Stimulated activated CD4-positive, alpha-beta T cell treated with anti-CD3 and anti-CD28 coated beads, TNF-alpha, amount 100 ng/mL, for 1 hour (primary cell): ENCODE measurements at places on chromosomes 11 and 22.

DNA sequence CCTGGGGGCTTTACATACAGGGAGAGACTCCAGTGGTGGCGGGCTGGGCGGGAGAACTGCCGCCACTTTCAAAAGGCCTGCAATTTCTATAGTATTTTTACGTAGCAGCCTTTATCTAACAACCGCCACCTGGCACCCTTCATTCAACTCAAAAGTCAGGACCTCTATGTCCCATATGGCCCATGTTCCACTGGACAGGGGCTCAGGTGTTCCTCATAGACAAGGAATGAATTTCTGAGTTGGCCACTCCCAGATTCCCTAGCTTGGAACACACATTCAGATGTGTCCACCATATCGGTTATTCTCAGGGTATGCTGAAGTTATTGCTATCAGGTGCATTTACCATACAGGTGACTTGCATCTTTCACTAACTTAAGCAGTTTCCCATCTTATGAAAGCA lies 29.9 kb downstream of the RNF169 start:
- DNase-seq: no peak

GRCh38 chr11:31932879-31933278 lies 121.8 kb upstream of the PAX6 start:
- DNase-seq: no peak

- no peak for DNase-seq
These were observed 103.4 kb upstream of the SEZ6L start for GRCh38 chr22:26065847-26066246.

DNA sequence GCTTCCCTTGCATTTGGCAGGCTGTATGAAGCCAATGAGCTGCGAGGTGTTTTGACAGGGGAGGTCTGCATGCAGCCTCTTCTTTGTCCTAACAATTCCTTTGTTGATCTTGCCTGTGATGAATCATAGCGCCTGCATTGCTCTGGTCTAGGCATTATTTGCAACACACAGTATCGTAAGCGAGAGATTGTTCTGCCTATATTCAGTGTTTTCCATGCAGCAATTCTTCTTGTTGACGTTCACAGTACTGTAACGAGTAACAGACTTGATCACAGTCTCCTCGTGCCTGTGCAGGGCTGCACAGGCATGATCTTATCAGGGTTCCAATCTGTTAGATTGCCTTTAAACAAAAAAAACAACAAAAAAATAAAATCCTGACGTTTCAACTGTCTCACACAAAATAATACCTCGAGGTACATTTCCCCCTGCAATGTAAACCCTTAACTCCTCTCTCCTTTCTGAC lies 13.9 kb upstream of the ADSL start:
- DNase-seq: no peak

DNA sequence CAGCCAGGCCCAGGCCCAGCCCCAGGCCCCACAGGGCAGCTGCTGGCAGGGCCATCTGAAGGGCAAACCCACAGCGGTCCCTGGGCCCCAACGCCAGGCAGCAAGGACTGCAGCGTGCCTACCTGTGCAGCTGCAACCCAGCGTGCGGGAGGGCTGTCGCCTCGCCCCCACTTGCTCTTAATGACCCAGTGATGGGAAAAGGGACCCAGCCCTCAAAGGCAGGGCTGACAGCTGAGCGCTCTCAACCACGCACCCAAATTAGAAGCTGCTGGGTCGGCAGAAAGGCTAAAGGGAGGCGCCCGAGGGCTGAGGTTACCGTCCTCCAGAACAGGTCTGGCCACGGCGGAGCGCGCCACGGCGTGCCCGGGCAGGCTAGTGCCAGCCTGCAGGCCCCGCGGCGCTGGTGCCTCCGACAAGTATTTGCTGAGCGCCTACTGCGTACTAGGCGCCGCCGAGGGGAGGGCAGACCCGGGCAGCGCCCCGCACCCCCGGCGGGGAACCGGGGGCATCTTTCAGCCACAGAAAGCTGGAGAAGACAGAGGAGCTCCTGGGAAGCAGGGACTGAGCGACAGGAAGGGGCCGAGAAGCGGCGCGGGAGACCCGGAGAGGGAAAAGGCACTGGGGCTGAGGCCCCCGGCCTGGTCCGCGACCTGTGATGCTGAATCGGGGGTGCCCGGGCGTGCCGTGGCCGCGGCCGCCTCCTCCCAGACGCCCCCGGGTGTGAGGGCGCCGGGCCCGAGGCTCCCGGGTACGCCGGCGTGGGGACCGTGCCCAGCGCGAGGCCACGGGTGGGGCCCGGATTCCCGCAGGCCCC lies 773 bp downstream of the HRAS start:
- DNase-seq: no peak

DNA sequence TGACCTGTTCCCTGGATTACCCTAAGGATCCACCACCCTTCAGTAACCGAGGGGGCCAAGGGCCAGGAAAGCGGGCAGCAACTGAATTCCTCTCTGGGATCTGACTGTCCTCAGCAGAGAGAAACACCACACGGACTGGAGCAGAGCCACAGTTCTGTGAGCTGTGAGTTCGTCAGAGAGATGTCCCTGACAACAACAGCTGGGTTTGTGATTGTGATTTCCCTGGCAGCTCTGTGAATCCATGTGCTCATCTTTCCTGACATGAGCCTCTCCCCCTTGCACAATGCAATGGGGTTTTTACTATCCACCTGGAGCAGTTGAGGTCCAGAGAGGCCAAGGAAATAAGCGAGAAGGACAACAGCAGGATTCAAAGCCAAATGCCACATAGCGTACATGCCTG lies 69.4 kb upstream of the AMPD3 start:
- DNase-seq: no peak

DNA sequence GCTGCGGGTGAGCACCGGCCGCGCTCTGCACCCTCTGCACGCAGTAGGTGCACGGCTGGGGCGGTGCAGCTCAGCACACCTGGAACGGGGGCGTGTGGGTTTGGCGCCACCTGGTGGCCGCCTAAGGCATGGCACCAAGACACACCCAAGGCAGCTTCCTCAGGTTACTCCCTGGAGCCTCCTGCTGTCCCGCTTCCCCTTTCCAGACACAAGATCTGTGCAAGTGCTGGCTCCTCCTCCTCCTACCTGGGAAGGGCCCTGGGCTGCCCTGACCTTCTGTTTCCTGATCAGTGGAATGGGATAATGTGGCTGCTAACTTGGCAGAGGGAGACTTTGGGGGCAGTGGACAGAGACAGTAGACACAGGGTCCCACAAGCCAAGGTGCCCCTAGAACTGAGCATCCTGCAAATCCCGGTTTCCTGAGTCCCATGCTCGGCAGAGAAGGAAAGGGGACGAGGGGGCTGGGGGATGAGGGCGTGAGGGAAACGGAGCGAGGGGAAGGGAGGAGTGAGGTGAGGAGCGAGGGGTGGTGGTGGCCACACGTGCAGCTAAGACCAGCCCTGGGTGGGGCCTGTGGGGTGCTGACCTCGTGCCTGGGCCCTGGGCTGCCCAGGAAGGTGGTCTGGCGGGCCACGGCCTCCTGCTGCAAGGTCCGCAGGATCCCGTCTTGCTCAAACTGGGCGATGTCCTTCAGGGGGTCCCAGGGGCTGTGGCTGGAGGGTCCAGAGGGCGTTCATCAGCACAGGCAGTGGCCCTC lies 34.8 kb upstream of the CARS1 start:
- peak; percentile 20 for DNase-seq

DNA sequence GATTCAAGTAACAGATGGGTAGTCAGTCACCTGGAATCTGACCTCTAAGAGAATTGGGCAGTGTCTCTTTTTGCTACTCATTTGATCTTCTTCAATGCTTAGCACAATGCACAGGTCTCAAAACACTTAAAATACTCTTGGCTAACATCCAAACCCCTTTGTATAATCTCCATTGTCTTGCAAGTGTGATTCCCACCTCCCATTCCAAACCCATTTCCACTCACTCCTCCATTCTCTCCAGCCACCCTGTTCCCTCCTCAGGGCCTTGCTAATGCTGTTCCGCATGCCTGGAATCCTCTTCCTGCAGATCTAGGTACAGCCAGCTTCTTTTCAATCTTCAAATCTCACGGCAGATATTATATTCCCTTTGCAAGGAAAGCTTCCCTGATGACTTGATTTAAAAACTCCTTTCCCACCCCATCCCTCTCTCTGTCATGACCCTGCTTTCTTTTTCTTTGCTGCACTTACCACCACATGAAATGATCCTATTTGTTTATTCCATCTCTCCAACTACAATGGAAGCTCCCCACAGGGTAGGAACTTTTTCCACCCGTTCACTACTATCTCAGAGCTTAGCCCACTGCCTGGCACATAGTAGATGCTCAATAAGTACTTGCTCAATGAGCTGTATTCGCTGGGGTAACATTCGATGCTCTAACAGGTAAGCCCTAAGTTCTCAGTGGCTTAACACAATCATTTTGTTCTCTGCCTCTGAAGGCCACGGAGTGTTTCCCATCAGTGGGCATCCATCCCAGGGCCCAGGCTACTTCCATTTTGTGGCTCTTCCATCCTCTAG lies 121.7 kb downstream of the MN1 start:
- DNase-seq: no peak

DNA sequence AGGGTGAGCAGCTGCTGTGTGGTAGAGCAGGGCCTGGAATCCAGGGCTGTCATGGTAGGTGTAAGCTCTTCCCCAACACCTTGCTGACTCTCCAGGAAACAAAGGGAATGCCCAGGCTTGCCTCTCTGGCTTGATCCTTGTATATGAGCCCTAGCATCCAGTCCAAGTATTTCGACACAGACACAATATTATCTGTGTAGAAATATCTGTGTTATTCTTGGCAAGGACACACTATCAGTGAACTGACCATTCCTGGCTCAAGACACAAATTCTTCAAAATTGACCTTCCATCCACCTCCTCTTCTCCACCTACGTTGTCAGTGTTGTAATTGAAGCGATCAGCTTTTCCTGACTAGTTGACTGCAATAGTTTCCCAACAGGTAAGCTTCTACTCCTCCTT lies 312.0 kb upstream of the NARS2 start:
- DNase-seq: no peak

- no peak for DNase-seq
These were observed 102.8 kb upstream of the NCAM1 start for GRCh38 chr11:112858289-112859023.
